ENCODE measurements at places on chromosomes 2 and 18.

DNA sequence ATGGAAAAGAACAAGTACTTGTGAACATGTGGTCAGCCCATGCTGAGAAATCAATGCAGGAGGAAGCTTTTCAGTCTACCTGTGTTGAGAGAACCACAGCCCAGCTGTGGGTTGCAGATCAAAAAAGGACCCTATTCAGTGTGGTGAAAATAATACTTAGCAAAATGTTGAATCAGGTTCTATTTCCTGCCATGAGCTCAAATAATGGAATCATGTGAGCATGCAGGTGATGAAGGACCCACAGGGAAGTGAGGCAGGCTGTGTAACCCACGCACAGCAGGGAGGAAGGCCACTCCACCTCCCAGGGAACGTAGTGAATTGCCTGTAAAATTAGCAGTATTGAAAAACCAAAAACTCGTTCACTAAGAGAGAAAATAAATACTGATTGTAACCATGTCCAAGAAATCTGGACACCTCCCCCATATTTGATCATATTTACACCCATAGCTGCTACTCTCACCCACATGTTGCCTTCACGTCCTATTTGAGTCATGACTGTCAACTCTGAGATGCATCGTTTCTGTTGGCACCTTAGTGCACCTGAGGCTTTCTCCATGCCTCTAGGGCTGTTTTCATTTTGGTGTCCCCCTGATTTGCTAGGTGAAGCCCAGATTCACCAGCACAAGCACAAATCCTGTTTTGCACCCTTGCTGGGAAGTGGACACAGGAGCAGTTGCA is 20.5 kb upstream of the BCL2L11 start:
- DNase-seq: peak; percentile 32

GRCh38 chr2:174553811-174554493 is 43.7 kb downstream of the WIPF1 start:
- DNase-seq: peak; percentile 50

DNA sequence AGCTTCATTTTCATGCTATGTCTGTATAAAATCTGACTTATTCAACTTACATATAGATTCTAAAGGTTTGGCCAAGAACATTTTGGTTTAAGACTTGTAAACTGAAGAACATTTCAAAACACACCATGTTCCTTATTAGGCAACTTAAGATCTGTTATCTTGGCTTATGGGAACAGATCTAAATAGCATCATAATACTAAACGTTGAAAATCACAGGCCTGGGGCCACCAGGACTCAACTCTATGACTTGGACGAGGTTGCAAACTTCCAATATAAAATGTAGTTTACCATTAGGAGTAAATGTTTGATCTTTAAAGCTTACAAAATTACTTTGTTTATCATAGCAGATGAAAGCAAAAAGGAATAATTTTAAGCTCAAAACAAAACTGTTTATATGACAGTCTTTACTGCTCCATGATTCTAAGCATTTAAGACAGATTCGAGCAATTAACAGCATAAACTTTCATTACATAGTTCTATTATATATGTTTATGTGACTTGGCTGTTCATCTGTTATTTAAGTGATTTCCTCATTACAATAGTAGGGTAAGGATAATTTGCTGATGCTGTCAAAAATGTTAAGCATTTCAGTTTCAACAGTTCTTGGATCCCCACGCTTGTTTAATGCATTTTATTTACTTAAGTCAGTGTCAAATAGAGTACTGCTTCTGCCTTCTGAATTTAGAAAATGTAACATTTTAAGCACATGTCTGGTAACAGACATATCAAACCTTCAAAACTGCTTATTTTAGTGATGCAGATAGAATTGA is 8.3 kb downstream of the TCF4 start:
- DNase-seq: no peak

- peak; percentile 91 for DNase-seq
Measured at GRCh38 chr18:49161627-49162026, 210.9 kb upstream of the SMAD7 start.

GRCh38 chr18:59941331-59941730 is 41.5 kb downstream of the PMAIP1 start:
- no peak for DNase-seq

DNA sequence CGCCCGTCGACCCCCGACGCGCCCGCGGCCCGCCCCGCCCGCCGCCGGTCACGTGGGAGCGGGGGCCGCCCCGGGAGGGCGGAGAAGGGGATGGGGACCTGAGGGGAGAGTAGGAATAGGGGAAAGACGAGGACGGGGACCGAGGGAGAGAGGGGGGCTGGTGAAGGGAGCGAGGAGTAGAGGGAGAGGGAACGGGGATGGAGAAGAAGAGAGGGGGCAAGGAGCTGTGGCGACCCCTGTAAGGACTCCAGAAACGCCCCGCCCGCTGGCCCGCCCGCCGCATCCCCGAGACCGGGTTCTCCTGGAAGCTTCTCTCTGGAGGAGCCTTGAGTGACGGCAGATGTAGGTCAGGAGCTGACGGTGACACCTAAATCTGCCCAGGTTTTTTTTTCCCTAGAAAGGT is 615 bp downstream of the ADNP2 start:
- DNase-seq: peak; percentile 23

DNA sequence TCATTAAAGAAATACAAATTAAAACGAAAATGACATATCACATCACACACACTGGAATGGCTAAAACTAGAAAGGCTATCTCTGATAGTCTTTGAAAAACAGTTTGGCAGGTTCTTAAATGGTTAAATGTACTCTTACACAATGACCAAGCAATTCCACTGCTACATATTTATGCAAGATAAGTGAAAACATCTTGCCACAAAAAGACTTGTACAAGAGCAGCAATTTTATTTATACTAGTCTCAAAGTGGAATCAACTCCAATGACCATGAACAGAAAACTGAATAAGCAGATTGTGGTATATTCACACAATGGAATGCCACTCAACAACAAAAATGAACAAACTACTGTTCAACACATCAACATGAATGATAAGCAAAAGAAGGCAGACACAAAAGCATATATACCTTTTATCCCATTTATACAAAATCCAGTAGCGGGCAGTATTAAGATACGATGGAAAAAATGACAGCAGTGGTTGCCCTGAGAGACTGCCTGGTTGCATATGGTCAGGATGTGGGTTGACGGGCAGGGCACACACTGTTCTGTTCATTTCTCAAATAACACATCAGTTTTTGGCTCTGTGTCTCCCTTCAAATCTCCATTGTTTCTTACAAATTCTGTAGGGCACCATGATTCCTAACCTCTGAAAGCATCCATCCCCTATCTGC is 25.4 kb downstream of the SP100 start:
- peak; percentile 71 for DNase-seq

GRCh38 chr2:28637066-28638047 is 114.3 kb upstream of the PPP1CB start:
- DNase-seq: no peak

DNA sequence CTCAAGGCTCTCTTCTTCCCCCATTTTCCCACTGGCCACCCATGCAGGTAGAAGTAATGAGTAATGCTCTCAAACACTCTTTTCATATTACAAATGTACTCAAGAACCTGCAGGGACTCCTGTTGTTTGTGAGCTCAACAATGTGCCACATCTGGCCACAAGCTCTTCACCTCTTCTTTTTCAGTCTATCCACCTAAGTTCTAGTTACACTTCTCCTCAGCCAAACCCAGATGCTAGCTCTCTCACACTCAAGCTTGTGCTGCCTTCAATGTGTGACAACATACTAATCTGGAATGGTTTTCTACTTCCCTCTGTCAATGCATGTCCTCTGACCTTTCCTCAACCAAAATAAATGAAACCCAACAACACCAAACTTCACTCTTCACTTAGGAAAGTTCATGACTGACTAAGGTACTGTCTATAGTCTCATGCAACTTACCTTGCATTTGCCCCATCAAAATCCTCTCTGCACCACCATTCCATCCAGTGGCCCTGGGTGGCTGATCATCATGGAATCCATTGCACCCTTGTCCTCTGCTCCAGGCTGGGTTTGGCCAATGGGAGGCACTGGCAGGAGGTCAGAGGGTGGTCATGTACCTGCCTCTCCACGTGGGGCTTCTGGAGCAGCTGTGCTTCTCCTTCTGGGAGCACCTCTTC is 5.3 kb upstream of the IL18R1 start:
- no peak for DNase-seq

DNA sequence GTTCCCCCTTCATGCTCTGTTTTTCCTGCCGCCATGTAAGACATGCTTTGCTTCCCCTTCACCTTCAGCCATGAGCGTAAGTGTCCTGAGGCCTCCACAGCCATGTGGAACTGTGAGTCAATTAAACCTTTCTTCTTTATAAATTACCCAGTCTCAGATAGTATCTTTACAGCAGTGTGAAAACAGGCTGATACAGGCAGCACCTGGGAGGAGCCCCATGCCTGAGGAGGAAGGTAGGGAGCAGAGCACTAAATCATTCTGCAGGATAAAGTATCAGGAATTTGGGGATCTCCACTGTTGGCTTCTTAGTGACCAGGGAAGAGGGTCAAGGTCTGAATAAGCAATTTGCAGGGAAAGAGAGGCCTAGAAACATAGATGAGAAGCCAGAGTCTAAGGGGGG is 78.0 kb downstream of the KCNF1 start:
- DNase-seq: no peak

- DNase-seq: peak; percentile 72
Measured at GRCh38 chr2:197889041-197889440, 84.6 kb downstream of the PLCL1 start.

GRCh38 chr2:121076885-121077549 is 208.0 kb downstream of the TFCP2L1 start:
- DNase-seq: peak; percentile 62

DNA sequence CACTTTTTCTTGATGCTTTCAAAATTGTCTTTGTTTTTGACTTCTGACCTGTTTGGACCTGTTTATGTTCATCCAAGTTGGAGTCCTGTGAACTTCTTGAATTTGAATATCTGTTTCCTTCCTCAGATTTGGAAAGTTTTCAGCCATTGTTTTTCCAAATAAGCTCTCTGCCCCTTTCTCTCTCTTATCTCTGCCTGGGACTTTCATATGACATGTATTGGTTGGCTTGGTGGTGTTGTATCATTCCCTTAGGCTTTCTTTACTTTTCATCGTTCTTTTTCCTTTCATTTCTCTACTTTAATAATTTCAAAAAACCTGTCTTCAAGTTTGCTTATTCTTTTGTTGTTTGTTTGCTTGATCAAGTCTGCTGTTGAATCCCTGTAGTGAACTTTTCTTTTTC is 60.1 kb upstream of the LDLRAD4 start:
- no peak for DNase-seq

DNA sequence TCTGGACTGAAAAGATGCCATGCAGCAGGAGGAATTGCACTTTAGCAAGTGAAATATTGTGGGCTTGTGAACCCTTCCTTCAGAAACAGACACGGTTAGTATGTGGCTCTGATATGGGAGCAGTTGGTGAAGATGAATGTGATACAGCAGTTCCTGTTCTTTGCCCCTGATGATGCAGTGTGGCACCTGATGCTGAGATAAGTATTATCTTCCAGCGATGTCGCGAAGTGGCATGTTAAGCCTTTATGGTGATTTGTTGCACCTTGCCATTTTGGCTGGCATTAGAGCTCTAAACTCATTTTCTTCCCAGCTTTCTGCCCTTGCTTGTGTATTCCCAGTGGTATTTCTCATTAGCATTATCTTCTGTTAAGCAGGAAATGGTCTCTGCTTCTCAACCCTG is 441.6 kb upstream of the RAB12 start:
- no peak for DNase-seq

DNA sequence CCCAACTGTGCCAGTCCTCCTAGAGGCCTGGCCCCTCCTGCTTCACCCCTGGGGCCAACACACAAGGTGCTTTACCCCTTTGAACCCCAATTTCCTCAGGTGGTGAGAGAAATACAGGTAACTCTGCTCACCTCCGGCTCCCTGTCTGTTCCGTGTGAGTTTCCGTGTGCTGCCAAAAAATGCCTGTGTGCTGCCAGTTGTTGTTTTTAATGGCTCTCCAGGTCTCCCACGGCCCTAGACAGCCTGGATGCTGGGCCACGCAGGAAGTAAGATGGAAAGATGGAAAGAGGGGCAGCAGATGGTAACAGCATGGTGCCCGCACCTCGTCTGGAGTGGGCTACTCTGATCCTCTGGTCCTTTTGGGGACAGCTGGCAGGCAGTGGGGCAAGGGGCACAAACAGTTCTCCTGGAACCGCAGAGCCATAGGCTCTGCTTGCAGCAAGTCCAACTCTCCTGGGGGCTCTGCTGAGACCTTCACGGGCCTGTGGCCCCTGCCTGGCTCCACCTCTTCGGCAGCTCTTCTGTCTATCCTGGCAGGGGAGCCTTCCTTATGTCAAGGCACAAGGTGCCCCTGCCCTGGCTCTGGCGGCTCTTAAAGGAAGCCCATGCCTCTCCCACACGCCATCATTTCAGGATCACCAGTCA is 4.3 kb upstream of the ARHGEF4 start:
- no peak for DNase-seq

DNA sequence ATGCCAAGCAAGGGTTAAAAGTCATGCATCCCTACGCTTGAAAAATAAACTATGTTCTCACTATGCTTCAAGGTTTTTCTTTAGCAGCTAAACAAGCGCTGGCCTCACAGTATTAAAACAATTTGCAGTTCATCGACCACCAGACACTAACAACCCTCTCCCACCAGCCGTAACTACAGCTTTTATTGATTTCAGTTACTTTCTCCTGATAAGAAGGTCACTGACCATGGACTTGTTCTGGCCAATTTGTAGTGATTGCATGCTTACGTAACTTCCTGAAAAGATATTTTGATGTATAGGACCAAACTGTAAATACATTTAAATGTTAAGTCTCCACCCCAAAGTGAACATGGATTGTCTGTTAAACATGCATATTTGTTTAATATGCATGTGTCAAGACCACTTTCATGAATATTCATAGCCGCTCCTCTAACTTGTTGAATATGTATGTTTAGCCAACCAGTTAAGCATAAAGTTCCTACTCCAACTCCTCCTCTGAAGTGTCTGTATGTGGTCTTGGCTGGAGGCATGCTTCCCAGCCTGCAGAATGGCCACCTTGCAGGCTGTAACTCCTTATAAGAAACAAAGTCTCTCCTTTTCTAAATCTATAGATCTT is 1.7 kb upstream of the THOC1 start:
- DNase-seq: no peak

- DNase-seq: no peak
Measured at GRCh38 chr2:29485117-29485516, 369.9 kb downstream of the CLIP4 start.

DNA sequence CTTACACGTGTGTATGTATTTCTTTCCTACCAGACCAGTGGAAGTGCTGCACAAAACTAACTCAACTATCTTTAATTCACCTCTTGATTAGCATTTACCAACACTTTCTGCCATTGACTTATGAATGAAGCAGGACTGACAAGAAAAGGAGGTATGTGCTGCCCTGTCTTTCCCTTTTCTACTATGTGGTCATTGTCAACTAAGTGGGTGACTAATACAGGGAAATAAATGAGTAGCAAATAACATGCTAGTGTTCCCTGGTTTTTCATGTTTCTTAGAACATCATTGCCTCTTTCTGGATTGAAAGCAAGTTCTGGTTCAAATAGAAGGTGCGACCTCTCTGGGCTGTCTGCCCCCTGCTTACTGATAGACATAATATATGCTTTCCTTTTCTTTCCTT is 58.0 kb downstream of the LINC00305 start:
- DNase-seq: no peak

- DNase-seq: no peak
Measured at GRCh38 chr2:167484875-167485274, 596.6 kb downstream of the XIRP2 start.

- DNase-seq: no peak
Measured at GRCh38 chr2:197782126-197782525, 3.0 kb downstream of the BOLL start.
